ENCODE measurements at places on chromosomes 5 and 9.

GRCh38 chr5:103582364-103582763, 19.8 kb upstream of the NUDT12 start:
- peak; percentile 15 for DNase-seq

DNA sequence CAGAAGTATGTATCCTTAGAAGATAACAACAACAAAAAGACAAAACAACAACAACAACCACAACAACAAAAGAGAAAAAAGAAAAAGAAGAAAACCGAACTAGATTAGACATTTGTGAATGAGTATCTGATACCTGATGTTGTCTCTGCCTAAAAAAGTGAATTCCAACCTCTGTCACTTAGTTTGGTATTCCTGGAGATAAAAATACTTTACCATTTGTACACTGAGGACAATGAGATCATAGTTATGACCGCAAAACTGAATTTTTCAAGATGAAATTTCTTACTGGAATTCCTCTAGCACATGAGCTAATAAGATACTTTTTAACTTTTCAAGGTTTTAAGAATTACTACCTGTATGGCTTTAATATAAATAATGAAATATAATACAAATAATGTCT, 54.5 kb downstream of the ALDH1A1 start:
- DNase-seq: no peak

DNA sequence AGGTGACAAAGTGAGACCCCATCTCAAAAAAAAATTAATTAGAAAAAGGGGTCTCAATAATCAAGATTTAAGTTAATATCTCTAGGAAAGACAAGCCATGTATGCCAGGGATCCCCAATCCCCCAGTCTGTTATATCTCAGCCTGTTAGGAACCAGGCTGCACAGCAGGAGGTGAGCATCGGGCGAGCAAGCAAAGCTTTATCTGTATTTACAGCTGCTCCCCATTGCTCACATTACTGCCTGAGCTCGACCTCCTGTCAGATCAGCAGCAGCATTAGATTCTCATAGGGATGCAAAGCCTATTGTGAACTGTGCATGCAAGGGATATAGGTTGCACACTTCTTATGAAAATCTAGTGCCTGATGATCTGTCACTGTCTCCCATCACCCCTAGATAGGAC, 116.8 kb downstream of the TARS1 start:
- DNase-seq: no peak

- DNase-seq: peak; percentile 40
Measured at GRCh38 chr5:141934099-141934844, 10.6 kb downstream of the DELE1 start.
